ENCODE measurements at places on chromosomes 6 and 20. TPM values are rescaled to one million over a fixed set of nuclear protein-coding genes. Genes with fewer than 3 reads are reported as not detected.
A peak's percentile ranks its signal among the peaks of the same experiment; 100 is the strongest.

GRCh38 chr6:82612475-82613039 is 248.9 kb downstream of the TPBG start:
- H3K27me3 ChIP-seq = no peaks in the 10 kb centered on the region
- no peak for DNase-seq
- no peaks in the 10 kb centered on the region for H3K36me3 ChIP-seq

DNA sequence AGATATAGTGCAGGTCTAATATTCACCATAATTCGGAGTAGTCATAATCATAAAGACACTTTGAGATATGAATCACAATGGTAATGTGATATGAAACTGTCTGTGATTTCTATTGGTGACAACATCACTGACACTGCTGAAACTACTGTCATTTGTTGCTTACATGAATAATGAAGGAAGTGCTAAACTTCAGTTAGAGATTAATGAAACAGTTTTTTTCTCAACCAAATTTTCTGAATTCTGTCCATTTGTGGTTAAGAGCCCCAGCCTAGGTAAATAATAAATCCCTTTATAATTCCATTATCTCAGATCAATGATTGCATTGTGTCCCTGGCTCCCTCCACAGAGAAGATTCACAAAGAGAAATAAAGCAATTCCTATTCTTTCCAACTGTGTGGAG is 122.6 kb downstream of the HIVEP2 start:
- H3K4me1 ChIP-seq = peaks cover 51% of the 10 kb centered on the region
- H3K27ac ChIP-seq = peak overlapping the region; percentile 53
- no peaks in the 10 kb centered on the region for H3K36me3 ChIP-seq
- DNase-seq = no peak

DNA sequence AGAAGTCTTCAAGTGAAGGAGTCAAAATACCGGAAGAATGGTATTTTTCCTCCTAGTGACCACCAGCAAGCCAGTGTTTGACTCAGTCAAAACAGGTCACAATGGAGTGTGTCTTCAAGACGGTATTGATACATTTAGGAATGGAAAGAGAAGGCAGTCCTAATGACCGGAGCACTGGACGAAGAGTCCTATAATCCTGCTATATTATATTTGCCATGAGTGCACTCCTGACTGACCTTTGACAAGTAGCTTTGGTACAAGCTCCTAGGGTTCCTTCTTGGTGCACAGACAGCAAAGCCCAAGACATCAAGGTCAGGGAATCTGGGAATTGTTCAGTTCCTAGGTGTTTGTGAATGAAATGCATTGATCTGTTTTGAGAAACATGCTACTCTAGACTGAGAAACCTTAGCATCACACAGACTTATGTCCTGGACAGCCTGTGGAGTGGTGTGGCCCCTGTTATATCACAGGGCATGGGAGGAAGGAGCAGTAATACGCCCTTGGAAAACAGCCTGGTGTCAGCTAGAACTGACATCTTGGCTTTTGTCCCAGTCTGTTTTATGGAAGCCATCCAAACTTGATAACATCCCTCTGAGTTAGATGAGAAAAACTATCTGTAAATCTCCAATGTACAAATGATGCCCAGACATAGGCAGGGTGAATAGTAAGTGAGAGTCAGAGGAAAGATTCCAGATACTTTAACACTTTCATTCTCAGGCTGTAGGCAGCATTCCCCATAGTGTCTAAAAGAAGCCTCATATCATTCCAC is 18.5 kb downstream of the NOX3 start:
- DNase-seq = no peak
- no peak overlapping the region for H3K4me3 ChIP-seq
- no peaks in the 10 kb centered on the region for H3K36me3 ChIP-seq
- H3K27ac ChIP-seq = no peak overlapping the region

- H3K36me3 ChIP-seq = no peaks in the 10 kb centered on the region
- H3K4me3 ChIP-seq = no peak overlapping the region
- no peak for DNase-seq
- H3K27me3 ChIP-seq = no peaks in the 10 kb centered on the region
Measured at GRCh38 chr6:5123296-5124143, 38.4 kb downstream of the PPP1R3G start.

The PAX1 gene
- total RNA-seq = not detected

Measured in naive thymus-derived CD4-positive, alpha-beta T cell (primary cell).